ENCODE measurements at places on chromosomes 13 and 19. TPM values are rescaled to one million over a fixed set of nuclear protein-coding genes. Genes with fewer than 3 reads are reported as not detected.

SHISA7 gene
- 0.04 TPM for total RNA-seq

GRCh38 chr13:74166261-74167004 is 32.2 kb upstream of the KLF12 start:
- no peak overlapping the region for H3K27ac ChIP-seq
- no peaks in the 10 kb centered on the region for H3K27me3 ChIP-seq
- H3K36me3 ChIP-seq = no peaks in the 10 kb centered on the region
- DNase-seq = no peak
- peaks cover 9% of the 10 kb centered on the region for H3K4me1 ChIP-seq
- H3K4me3 ChIP-seq = no peak overlapping the region

DNA sequence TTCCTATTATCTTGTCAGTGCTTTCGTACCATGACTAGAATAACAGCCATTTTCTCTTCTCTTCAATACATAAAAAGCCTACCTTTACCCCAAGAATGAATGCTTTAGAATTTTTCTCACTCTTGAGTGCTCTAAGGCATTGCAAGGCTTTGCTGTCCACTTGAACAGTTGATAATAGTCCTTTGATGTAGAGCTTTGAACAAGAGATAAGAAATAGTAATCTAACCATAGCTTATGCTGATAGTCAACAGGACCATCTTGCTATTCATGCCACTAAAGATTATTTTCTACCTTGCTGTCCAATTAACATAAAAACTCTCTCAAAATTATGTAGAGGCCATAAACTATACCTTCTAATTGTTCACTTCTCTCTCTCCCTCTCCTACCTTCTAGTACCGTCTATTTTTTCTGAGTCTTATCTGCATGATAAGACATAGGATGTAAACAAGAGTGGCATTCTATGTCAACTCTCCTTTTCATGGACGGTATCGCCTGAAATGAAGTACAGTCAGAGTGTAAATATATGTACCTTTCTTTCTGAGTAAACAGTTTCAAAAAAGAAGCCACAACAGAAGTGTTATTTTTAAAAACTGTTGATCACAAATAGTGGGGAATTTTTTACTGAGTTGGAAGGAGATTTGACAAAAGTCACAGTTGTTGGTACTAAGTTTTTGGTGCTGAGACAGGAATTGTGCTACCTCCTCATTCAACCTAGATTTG is 297.9 kb downstream of the NDFIP2 start:
- H3K27me3 ChIP-seq = no peaks in the 10 kb centered on the region
- peak overlapping the region; percentile 22 for H3K27ac ChIP-seq
- no peak overlapping the region for H3K4me3 ChIP-seq
- peaks cover 64% of the 10 kb centered on the region for H3K4me1 ChIP-seq
- no peak for DNase-seq

PCP2 gene
- total RNA-seq = 1.5 TPM

ZNF302 gene
- total RNA-seq = 43.8 TPM

CLEC4G gene
- total RNA-seq = not detected

DNA sequence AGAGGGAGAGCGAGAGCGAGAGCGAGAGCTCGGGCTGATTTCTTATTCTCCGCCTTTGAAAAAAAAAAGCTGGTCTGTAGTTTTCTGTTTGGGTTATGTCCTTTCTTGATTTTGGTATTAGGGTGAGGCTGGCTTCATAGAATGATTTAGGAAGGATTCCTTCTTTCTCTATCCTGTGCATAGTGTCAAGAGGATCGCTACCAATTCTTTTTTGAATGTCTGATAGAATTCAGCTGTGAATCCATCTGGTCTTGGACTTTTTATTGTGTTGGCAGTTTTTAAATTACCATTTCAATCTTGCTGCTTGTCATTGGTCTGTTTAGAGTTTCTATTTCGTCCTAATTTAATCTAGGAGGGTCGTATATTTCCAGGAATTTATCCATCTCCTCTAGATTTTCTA is 1414.6 kb upstream of the MIR17HG start:
- H3K36me3 ChIP-seq = no peaks in the 10 kb centered on the region
- H3K27me3 ChIP-seq = no peaks in the 10 kb centered on the region
- peaks cover 11% of the 10 kb centered on the region for H3K4me1 ChIP-seq
- H3K27ac ChIP-seq = no peak overlapping the region
- DNase-seq = no peak

IFT88 gene
- total RNA-seq = 28.5 TPM

CEBPA gene
- 8.5 TPM for total RNA-seq

GRCh38 chr19:34337739-34338138 is 27.3 kb upstream of the GPI start:
- no peaks in the 10 kb centered on the region for H3K27me3 ChIP-seq
- DNase-seq = no peak
- H3K4me1 ChIP-seq = no peaks in the 10 kb centered on the region
- no peak overlapping the region for H3K27ac ChIP-seq
- peaks cover 52% of the 10 kb centered on the region for H3K36me3 ChIP-seq

GRCh38 chr13:109272595-109273325 is 513.6 kb downstream of the IRS2 start:
- no peaks in the 10 kb centered on the region for H3K36me3 ChIP-seq
- peaks cover 10% of the 10 kb centered on the region for H3K4me1 ChIP-seq
- no peak overlapping the region for H3K4me3 ChIP-seq
- H3K27me3 ChIP-seq = no peaks in the 10 kb centered on the region
- DNase-seq = no peak
- H3K27ac ChIP-seq = no peak overlapping the region

- no peak overlapping the region for H3K27ac ChIP-seq
- peaks cover 4% of the 10 kb centered on the region for H3K27me3 ChIP-seq
- no peaks in the 10 kb centered on the region for H3K4me1 ChIP-seq
- DNase-seq = no peak
- H3K36me3 ChIP-seq = no peaks in the 10 kb centered on the region
Measured at GRCh38 chr13:51041710-51042109, 69.4 kb downstream of the C13orf42 start.

RPS15 gene
- 1,034 TPM for total RNA-seq

ZGLP1 gene
- total RNA-seq = 13.5 TPM

- no peak overlapping the region for H3K27ac ChIP-seq
- no peaks in the 10 kb centered on the region for H3K4me1 ChIP-seq
- no peak for DNase-seq
- no peak overlapping the region for H3K4me3 ChIP-seq
Measured at GRCh38 chr19:7818806-7819205, 11.2 kb upstream of the EVI5L start.

TNNI3 gene
- 8.9 TPM for total RNA-seq

GRCh38 chr13:59409211-59409610 is 754.5 kb downstream of the DIAPH3 start:
- H3K27me3 ChIP-seq = no peaks in the 10 kb centered on the region
- peaks cover 9% of the 10 kb centered on the region for H3K4me1 ChIP-seq
- DNase-seq = no peak
- no peak overlapping the region for H3K4me3 ChIP-seq
- H3K27ac ChIP-seq = peak overlapping the region; percentile 14
- peaks cover 11% of the 10 kb centered on the region for H3K36me3 ChIP-seq

DNA sequence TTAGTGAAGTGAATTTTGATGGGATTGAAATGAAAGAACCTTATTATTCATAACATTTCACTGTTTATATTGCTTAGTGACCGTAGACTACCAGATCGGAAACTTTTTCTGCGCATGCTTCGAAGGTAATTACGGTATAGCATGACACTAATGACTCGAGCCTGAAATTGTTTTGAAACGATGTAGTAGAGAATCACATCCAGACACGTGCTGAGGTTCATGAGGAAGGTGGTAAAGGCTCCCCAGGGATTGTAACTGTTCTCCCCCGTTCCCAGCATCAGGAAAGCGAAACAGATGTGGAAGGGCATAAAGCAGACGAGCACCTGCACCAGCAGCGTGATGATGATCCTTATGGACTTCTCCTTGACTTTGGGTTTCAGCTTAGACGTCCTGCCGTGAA is 3.3 kb downstream of the GPR18 start:
- no peak overlapping the region for H3K27ac ChIP-seq
- no peak overlapping the region for H3K4me3 ChIP-seq
- peaks cover 13% of the 10 kb centered on the region for H3K36me3 ChIP-seq
- no peaks in the 10 kb centered on the region for H3K4me1 ChIP-seq
- no peaks in the 10 kb centered on the region for H3K27me3 ChIP-seq

DNA sequence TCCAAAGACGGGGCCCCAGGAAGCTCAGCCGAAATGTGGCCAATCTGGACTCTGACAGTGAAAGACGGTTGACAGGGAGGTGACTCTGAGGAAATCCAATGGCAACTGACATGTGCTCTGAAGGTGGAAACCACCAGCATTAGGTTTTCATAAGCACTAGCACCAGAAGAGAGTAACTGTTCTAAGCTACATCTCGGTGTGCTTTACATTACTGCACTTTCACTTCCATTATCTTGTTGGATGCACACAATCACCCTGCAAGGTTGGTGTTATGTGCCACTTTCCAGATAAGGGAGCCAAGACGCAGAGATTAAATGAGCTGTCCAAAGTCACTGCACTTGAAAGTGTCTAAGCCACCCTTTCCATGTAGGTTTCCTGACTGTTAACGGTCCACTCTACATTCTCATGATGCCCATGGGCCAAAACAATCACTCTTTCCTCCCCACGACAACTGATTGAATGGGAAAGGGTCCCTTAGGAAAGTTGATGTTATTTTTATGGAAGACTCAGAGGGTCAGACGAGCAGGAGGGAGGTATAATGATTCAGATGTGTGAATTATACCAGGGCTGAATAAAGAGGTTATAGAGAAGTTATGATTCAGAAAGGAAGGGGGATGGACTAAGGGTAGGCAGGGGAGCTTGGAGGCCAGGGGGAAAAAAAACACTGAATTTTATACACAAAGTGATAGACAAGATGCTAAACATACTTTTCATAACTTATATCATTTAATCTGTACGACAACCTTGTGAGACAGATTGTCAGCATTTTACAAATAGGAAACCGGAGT is 52.8 kb downstream of the RUBCNL start:
- H3K36me3 ChIP-seq = peaks cover 4% of the 10 kb centered on the region
- H3K4me1 ChIP-seq = peaks cover 24% of the 10 kb centered on the region
- no peak for DNase-seq
- no peak overlapping the region for H3K27ac ChIP-seq
- no peak overlapping the region for H3K4me3 ChIP-seq

LIPE gene
- total RNA-seq = 8.6 TPM

GRCh38 chr13:105311094-105311493 is 1224.4 kb downstream of the EFNB2 start:
- no peak for DNase-seq
- H3K36me3 ChIP-seq = no peaks in the 10 kb centered on the region
- H3K4me1 ChIP-seq = no peaks in the 10 kb centered on the region
- no peak overlapping the region for H3K4me3 ChIP-seq
- no peaks in the 10 kb centered on the region for H3K27me3 ChIP-seq

CAPS gene
- 16.7 TPM for total RNA-seq

GRCh38 chr13:98022210-98022609 is 68.7 kb downstream of the IPO5 start:
- no peak overlapping the region for H3K4me3 ChIP-seq
- H3K4me1 ChIP-seq = no peaks in the 10 kb centered on the region
- H3K27me3 ChIP-seq = no peaks in the 10 kb centered on the region
- no peak overlapping the region for H3K27ac ChIP-seq
- DNase-seq = no peak
- H3K36me3 ChIP-seq = peaks cover 29% of the 10 kb centered on the region

GRCh38 chr13:110280231-110280813 is 26.6 kb downstream of the COL4A1 start:
- no peak overlapping the region for H3K4me3 ChIP-seq
- H3K27ac ChIP-seq = no peak overlapping the region
- H3K4me1 ChIP-seq = peaks cover 16% of the 10 kb centered on the region

Measured in mesothelial cell of epicardium (in vitro differentiated cells).